Calu3 (cell line): ENCODE measurements at places on chromosomes 1 and 21. TPM values are rescaled to one million over a fixed set of nuclear protein-coding genes. Genes with fewer than 3 reads are reported as not detected.

DNA sequence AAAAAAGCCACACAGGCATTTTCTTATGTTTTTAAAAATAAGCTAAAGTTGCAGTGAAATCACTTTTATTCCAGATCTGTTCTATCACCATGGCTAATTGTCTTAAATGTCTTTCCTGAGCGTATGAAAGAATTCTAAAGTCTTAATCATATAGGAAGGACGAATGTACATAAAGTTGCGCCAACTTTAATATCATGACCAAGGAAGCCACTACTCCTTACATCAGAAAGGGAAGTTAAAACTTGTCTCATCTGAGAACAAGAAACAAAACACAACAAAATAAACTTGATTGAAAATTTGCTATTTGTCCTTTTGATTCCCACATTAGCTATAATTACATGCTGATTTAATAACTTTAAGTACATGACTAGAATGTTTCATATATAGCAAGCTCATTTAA lies 26.5 kb downstream of the CNIH4 start:
- DNase-seq = no peak
- H3K4me1 ChIP-seq = no peaks in the 10 kb centered on the region
- H3K27me3 ChIP-seq = no peaks in the 10 kb centered on the region
- H3K4me3 ChIP-seq = no peak overlapping the region

DNA sequence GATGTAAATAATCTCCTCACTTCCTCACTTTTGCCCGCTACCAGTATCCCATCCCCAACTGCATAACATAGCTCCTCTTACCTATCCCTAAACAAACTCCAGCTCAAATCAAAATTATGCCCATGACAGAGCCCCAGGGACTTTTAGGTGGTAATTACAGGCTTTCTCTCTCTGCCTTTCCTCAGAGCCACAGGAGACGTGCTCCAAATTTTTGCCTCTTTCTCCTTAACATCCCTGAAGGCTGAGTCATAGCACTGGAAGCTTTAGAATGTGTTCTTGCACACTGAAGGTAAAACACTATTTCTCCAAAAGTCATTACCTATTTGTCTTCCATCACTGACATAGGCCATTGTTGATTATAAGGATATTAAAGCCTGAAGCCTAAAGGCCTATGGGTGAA lies 263.5 kb upstream of the PLD5 start:
- no peaks in the 10 kb centered on the region for H3K36me3 ChIP-seq
- H3K27ac ChIP-seq = no peak overlapping the region

DNA sequence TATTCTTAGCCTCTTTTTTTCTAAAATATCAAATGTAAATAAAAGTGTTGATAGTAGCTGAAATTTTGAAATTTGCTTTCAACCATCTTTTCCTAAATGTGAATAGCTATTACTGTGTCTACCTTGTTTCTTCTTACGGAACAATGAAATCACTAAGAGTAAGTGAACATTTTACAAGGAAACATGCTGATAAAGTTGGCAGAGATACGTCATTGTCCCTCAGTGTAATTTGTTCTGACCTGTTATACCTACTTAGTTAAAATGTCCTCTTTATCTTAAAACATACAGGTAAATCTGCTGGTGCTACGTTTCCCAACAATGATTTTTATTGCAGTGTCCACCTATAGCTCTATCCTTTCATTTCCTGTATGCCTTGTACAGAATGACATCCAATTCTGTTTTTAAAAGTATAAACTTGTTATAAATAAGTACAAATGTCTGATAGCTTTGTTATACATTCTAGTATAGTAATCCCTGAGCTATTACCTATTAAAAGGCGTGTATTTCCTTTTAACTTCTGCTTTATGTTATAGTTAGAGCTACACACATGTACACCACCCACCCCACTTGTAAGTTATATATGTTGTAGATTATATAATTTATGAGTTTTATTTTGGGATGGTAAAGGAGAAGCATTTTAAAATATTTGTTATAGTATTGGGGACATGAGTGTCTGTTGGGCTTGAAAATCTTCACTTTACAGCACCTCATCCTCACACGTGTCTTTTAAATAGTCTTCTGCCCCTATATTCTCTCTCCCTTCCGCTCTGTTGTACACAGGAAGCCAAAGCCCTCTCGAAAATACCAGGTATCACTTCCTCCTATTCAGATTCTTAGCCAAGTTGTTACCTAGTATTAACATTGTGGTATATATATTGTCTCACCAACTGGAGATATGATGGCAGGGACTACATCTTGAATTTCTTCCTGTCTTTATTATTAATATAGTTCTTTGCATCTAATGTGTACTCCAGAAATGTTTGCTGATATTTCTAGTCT lies 25.2 kb downstream of the LAMC1 start:
- no peak overlapping the region for H3K27ac ChIP-seq
- H3K27me3 ChIP-seq = no peaks in the 10 kb centered on the region
- peaks cover 41% of the 10 kb centered on the region for H3K36me3 ChIP-seq
- H3K4me3 ChIP-seq = no peak overlapping the region

Gene VANGL1
- total RNA-seq = 22.4 and 23.1 TPM in 2 replicates

GRCh38 chr1:55869065-55869464 lies 653.9 kb upstream of the USP24 start:
- H3K4me3 ChIP-seq = no peak overlapping the region
- no peak for DNase-seq

- H3K4me3 ChIP-seq = no peak overlapping the region
- H3K27me3 ChIP-seq = no peaks in the 10 kb centered on the region
- H3K4me1 ChIP-seq = no peaks in the 10 kb centered on the region
- no peaks in the 10 kb centered on the region for H3K36me3 ChIP-seq
Observed at GRCh38 chr1:234737967-234738314, 128.0 kb upstream of the IRF2BP2 start.

- H3K4me3 ChIP-seq = no peak overlapping the region
- H3K4me1 ChIP-seq = no peaks in the 10 kb centered on the region
- H3K36me3 ChIP-seq = no peaks in the 10 kb centered on the region
- no peak overlapping the region for H3K27ac ChIP-seq
Observed at GRCh38 chr1:99217599-99217998, 46.7 kb upstream of the PLPPR4 start.

Gene MAGOH
- total RNA-seq = 61.9 and 70.2 TPM in 2 replicates

DNA sequence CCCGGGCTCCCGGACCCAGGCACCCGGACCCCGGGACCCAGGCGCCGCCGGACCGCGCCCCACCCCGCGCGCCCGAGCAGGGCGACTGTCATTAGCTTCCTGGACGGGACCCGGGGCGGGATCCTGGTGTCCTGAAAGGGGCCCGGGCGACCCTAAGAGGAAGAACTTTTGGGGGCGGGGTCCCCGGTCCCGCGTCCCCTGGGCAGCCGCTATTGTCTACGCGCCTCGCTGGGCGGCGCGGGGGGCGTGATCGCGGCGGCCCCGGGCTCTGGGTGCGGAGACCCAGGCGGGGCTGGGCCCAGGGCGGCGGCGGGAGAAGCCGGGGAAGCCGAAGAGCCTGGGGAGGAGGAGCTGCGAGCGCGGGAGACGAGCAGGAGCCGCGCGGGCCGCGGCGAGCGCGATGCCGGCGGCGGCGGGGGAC lies 465 bp downstream of the HUNK start:
- H3K36me3 ChIP-seq = peaks cover 11% of the 10 kb centered on the region
- DNase-seq = peak; percentile 32
- H3K4me3 ChIP-seq = peak overlapping the region; percentile 87
- no peak overlapping the region for H3K27ac ChIP-seq

Gene EXTL1
- not detected in 2 replicates for total RNA-seq

DNA sequence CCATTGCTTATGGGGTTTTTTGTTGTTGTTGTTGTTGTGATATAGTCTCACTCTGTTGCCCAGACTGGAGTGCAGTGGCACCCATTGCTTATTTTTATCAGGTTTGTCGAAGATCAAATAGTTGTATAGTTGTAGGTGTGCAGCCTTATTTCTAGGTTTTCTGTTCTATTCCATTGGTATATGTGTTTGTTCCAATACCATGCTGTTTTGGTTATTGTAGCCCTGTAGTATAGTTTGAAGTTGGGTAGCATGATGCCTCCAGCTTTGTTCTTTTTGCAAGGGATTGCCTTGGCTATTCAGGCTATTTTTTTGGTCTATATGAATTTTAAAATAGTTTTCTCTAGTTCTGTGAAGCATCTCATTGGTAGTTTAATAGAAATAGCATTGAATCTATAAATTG lies 11.6 kb downstream of the ZNF678 start:
- no peaks in the 10 kb centered on the region for H3K36me3 ChIP-seq
- no peaks in the 10 kb centered on the region for H3K27me3 ChIP-seq
- no peaks in the 10 kb centered on the region for H3K4me1 ChIP-seq
- DNase-seq = no peak
- no peak overlapping the region for H3K4me3 ChIP-seq
- no peak overlapping the region for H3K27ac ChIP-seq

Gene SPATA1
- 0.52 and 0.73 TPM in 2 replicates for total RNA-seq

DNA sequence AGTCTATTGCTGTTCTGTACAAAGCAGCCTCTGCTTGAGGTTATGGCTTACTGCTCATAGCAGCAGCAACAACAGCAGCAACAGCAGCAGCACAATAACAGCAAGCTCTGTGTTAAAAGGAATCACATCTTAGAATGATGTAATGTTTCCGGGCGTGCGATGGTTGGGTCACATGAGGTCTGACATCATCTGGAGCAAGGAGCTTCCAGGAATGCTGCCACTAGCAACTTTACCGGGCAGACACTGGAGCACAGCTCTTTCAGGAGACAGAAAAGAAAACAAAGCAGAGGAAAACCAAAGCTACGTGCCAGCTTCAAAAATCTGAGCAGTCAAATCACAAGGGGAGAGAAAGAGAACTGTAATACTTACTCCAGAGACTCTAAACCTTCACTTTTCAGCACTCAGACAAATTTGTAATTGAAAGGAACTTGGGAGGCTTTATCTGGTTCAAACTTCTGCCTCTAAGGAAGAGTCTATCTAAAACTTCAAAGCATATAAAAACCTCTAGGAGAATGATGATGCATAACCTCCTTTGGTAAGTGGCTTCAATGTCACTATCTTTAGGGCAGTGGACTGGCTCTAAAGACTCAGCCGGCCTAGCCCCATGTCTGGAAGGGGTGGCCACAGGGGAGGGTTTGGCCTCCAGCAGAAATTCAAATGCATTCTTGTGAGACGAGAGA lies 28.3 kb upstream of the RAB3GAP2 start:
- H3K4me3 ChIP-seq = no peak overlapping the region
- peaks cover 10% of the 10 kb centered on the region for H3K4me1 ChIP-seq
- no peaks in the 10 kb centered on the region for H3K27me3 ChIP-seq
- peak overlapping the region; percentile 56 for H3K27ac ChIP-seq

DNA sequence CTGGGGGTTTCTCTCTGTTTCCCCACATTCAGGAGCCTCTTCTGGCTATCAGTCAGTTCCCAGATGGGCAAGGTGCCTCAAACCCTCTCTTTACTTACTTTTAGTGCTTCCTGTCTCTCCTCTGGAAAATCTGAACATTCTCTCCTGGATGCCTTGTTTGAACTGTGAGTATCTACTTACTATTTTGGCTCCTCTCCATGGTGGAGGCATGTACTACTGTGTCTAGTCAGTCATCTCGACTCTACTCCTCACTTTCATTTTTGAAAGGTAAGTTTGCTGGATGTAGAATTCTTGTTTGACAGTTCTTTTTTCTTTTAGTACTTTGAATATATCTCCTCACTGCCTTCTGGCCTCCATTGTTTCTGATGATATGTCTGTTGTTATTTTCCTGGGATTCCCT lies 70.9 kb upstream of the FAM78B start:
- no peak for DNase-seq
- H3K27me3 ChIP-seq = peaks cover 2% of the 10 kb centered on the region

DNA sequence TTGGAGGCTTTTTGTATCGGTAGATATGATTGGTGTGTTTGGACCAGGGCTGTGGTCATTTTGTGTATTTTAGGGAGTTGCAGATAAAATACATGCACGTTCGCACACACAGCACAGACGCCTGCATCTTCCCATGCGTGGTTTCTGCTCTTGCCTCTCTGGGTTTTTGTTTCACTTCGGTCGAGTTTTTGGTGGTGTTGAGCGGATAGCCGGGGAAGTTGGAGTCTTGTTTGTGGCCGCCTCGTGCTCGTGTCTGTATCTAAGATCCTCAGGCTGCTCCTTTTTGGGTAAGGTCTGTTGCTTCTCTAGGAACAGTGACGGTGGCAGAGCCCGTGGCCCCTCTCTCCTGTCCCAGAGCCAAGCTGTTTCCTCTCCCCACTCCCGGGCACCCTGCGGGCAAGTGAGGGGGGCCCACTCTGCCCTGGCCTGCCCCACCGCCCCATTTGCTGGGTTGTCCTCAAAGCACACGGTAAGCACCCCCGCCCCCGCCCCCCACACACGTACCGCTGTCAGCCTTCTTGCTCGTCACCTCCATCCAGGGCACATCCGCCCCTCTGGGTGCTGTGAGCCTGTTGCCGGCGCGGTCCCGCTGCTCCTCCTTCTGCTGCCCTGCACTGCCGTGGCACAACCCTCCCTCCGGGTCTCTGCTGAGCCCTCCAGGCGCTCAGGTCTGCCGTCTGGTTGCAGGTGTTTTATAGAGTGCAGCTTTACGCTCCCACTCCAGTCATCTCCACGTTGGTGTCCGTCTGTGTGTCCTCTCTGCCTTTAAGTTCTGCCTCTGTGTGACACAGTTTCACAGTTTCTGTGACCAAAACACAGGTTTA lies 51.9 kb downstream of the AGPAT3 start:
- no peaks in the 10 kb centered on the region for H3K36me3 ChIP-seq
- H3K4me3 ChIP-seq = no peak overlapping the region
- H3K27ac ChIP-seq = no peak overlapping the region
- H3K4me1 ChIP-seq = peaks cover 8% of the 10 kb centered on the region
- DNase-seq = no peak

Gene MROH7
- total RNA-seq = 0.61 and 0.71 TPM in 2 replicates

DNA sequence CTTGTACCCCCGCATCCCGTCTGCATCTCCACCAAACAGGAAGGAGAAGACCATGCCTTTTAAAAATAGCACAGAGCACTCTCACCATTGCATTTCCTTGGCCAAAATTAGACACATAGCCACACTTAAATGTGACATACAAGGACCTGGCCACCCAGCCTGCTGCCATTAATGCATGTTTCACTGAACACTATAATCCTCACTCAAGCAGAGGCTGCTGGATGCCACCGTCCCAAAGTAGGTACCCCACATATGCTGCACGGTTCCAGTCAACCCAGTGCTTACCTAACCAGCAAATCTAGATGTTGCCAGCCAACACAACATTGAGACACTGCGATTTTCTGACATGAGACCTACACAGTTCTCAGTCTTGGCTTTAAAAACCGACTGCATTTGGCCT lies 107.7 kb downstream of the ADSS2 start:
- no peak overlapping the region for H3K4me3 ChIP-seq
- peaks cover 47% of the 10 kb centered on the region for H3K4me1 ChIP-seq
- peaks cover 11% of the 10 kb centered on the region for H3K36me3 ChIP-seq
- no peak for DNase-seq
- no peaks in the 10 kb centered on the region for H3K27me3 ChIP-seq

Gene CCDC185
- total RNA-seq = 0.17 TPM in 1 of 2 replicates, not detected in the other

GRCh38 chr1:183148599-183148998 lies 37.5 kb upstream of the LAMC2 start:
- DNase-seq = no peak
- no peaks in the 10 kb centered on the region for H3K27me3 ChIP-seq
- H3K27ac ChIP-seq = peak overlapping the region; percentile 9
- peaks cover 26% of the 10 kb centered on the region for H3K36me3 ChIP-seq
- H3K4me1 ChIP-seq = peaks cover 31% of the 10 kb centered on the region
- H3K4me3 ChIP-seq = no peak overlapping the region
